ENCODE measurements at places on chromosomes 2 and 18.

- DNase-seq: no peak
Observed at GRCh38 chr2:151157000-151157735, 104.5 kb downstream of the RBM43 start.

DNA sequence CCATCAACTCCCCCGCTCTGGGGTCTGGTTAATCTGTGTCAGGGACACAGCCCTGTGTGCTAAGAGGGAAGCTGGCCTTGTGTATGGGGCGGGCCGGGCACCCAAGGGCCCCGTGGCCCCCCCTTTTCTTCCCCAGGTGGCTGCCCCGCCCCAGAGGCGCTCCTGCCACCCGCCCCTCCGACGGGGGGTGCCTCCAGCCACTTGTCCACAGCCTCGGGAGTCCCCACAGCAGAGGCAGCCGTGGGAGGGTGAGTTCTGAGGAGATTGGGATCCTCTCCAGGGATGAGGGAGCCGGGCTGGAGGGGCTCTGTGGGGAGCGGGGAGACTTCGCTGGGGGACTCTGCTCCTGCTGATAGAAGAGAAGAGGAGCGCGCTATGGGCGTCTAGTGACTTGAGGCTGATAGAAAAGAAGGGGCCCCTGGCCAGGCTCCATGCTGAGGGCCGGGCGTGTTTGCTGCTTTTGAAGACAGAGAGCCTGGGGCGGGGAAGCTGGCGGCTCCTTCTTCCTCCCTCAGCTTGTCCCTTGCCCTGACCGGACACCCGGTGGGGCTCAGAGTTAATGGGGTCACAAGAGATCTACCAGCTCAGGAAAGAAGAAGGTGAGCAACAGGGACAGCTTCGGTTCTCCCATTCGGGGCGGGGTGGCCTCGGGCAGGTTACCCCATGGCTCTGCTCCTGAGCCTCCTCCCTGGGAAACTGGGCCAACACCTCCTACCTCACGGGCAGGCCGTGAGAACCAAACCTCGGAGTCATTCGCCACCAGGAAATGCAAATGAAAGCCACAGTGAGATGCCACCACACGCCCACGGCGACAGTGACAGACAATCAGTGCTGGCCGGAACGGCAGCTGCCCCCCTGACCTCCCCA lies 89.4 kb upstream of the TAF1B start:
- DNase-seq: peak; percentile 21

GRCh38 chr2:100639588-100640390 lies 77.0 kb downstream of the PDCL3 start:
- no peak for DNase-seq

DNA sequence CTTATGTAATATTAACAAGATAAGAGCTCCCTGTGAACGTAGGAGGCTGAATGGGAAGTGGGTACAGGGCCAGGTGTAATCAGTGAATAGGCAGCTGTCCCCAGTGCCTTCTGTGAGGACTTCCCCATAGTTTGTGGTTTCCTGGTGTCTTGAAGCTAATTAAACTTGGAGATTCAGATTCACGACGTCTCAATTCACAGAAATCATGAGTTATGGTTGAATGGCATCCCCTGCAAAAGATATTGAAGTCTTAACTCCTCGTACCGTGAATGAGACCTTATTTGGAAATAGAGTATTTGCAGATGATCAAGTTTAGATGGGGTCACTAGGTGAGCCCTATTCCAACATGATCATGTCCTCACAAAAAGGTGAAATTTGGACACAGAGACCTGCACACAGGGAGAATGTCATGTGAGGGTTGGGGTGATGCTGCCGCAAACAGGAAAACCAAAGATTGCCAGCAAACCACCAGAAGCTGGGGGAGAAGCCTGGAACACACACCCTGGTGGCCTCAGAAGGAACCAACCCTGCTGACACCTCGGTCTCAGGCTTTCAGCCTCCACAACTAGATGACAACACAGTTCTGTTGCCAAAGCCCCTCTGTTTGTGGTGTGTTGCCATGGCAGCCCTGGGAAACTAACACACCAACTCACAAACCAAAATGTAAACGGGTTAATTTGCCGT lies 13.2 kb downstream of the ARL4C start:
- peak; percentile 63 for DNase-seq

DNA sequence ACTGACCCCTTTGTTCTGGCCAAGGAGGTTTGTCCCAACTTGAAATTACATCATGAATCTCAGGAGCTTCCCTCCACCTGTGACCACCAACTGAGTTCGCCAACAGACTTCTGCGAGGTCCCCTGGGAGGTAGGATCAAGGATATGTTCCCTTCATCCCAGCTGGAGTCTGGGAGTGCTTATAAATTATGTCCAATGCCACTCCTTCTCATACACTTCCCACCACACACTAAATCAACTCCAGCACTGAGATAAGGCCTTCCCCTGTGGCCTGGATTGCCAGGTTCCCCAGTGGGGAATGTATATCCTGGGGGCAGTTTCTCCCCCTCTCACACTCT lies 99.2 kb downstream of the RND3 start:
- DNase-seq: no peak

GRCh38 chr2:165587335-165587938 lies 117.9 kb downstream of the CSRNP3 start:
- DNase-seq: no peak

DNA sequence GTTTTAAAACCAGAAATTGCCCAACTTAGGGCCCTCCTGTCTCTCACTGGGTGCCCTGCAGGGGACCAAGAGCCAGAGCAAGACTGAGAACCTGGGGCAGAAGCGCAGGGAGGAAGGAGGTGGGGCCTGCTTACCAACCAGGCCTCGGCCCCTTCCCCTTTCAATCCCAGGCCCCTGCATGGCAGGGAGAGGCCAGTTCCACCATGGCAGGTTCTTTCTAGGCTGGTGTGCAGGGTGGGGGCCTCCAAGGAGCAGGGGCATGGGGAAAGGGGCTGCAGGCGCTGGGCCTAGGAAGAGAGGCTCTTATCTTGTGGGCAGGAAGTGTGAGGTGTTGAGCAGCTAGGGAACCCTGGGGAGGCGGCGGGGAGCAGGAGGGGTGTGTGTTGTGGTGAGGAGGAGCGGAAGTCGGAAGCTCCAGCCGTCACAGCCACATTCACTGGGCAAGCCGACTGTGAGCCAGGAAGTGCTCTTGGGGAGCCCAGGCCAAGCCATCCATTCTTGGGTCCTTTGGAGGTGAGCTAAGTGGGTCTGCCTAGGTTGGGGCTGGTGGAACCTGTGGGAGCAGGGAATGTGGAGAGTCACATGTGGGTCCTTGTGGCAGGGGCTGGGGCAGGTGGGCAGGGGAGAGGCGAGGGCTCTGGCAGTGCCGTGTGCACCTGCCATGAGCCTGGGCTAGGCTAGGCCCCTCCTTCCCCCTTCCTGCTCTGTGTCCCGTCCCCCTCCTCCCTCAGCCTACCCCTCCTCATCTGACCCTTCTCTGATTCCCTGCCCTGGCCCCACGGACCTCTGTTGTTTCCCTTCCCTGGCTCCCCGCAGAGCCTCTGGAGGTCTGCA lies at the start of gene PSD4:
Gene PSD4, plus strand, starts transcription at position 430 of the 834 bp plus-strand sequence. CDS start 8,486 bp downstream, outside the sequence.
- DNase-seq: peak; percentile 73

- no peak for DNase-seq
Observed at GRCh38 chr2:52222128-52222527, 1190.2 kb upstream of the NRXN1 start.

GRCh38 chr2:11985817-11986566 lies 239.6 kb downstream of the LPIN1 start:
- DNase-seq: no peak

DNA sequence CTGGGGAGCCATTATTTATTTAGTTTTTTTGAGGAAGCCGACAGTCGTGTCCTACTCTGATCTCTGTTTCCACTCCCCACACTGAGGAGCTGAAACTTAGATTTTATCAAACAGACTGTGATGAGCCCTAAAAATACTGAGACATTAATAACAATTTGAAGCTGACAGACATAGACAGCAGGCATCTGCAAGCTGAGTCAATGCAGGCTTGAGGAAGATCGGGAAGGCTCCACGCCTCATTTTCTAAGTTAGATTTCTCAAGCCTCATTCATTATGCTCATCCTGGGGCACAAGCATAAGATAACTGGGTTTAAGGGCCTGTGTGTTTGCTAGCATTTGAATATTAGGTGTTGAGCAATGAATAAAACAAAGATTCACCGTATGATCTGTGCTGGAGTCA lies 26.3 kb downstream of the EFR3B start:
- no peak for DNase-seq

- DNase-seq: no peak
Observed at GRCh38 chr2:178251151-178251955, 57.0 kb downstream of the OSBPL6 start.

All from stimulated activated CD8-positive, alpha-beta memory T cell treated with anti-CD3 and anti-CD28 coated beads, Interleukin-15, amount 100 ng/mL, for 1 hour (primary cell).